ENCODE measurements at places on chromosomes 2 and 18. TPM values are rescaled to one million over a fixed set of nuclear protein-coding genes. Genes with fewer than 3 reads are reported as not detected.

GRCh38 chr2:39120521-39120770, 405 bp downstream of the SOS1 start:
- DNase-seq, result no peak

RFTN2 gene
- total RNA-seq, result not detected

- no peak for DNase-seq
Measured at GRCh38 chr2:135590619-135591260, 59.5 kb downstream of the R3HDM1 start.

- DNase-seq, result peak; percentile 88
Measured at GRCh38 chr2:176553685-176554100, 284.5 kb downstream of the MTX2 start.

Data from Karpas-422 (cell line).